ENCODE measurements at places on chromosomes 7 and 10. TPM values are rescaled to one million over a fixed set of nuclear protein-coding genes. Genes with fewer than 3 reads are reported as not detected.

GRCh38 chr7:155795401-155795800 is 16.9 kb downstream of the SHH start:
- no peak for DNase-seq

Gene PON3
- total RNA-seq = 15.9 TPM

- DNase-seq = no peak
Measured at GRCh38 chr10:71683301-71683700, 36.3 kb downstream of the C10orf105 start.

DNA sequence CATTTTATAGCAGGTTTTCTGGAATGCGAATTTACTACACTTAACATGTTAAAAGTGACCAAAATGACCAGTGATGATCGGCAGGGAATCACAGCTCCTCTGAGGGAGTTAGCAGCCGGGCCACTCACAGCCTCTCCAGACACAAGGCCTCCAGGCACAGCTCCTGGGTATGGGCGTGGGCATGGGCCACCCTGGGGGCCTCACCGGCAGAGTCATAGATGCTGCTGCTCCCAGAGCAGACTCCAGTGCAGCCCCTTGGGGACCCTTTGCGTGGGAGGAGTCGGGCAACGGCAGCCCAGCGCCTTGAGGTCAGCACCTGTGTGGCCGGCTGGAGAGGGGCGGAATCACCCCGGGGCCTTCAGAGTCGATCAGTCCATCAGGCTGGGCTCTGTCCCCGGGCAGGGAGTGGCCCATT is 8.6 kb downstream of the KNDC1 start:
- no peak for DNase-seq

Gene LIPJ
- not detected for total RNA-seq

Gene ANKRD61
- not detected for total RNA-seq

GRCh38 chr7:10643545-10643944 is 330.1 kb upstream of the PHF14 start:
- no peak for DNase-seq

DNA sequence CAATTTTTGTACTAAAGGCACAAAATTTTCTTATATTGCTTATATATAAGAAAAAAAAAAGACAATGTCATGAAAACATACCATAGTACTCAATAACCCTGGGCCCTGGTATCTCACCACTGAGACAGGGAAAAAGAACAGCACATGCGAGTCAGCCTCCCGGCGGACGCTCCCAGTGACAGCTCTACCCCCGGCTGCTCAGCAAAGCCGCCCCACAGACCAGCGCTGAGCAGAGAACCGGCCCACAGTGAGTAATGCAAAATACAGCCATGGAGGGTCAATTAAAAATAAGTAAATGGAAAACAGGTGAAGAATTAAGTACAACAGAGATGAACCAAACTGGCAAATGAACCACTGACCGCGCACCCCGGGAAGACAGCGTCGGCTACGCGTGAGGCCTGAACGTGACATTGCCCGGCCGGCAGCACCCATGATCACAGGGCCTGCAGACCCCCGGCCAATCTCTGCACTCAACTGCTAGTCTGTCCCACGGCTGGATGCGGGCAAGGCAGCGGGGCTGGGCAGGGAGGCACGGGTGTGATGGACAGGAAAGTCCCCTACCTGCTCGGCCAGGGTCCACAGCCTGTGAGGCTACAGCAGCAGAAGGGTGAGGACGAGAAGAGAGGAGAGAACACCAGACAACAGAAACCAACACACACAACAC is 175.9 kb downstream of the ZMYND11 start:
- DNase-seq = no peak

Gene PLEKHS1
- 0.36 TPM for total RNA-seq

Gene NEUROG3
- not detected for total RNA-seq

All from lower leg skin (tissue), 4 donors.